ENCODE measurements at places on chromosomes 4 and X. TPM values are rescaled to one million over a fixed set of nuclear protein-coding genes. Genes with fewer than 3 reads are reported as not detected.
A peak's percentile ranks its signal among the peaks of the same experiment; 100 is the strongest.

USP46 gene
- 16.3 TPM for total RNA-seq

DNA sequence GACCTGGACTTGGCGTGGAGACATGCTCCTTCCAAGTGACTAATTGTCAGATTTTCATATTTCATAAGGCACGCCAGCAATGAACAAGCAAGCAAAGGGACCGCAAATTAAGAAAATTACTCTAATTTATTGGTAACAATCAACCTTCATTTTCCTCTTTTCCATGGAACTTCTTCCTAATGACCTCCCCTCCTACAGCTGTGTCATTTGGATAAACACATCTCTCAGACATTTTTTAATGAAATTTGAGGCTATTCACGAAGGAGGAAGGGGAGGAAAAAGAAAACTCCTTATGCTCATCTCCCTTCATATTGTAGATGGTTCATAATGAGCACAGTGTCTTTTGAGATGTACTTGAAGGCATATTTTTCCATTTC lies 38.6 kb upstream of the TLR3 start:
- no peak for DNase-seq

DNA sequence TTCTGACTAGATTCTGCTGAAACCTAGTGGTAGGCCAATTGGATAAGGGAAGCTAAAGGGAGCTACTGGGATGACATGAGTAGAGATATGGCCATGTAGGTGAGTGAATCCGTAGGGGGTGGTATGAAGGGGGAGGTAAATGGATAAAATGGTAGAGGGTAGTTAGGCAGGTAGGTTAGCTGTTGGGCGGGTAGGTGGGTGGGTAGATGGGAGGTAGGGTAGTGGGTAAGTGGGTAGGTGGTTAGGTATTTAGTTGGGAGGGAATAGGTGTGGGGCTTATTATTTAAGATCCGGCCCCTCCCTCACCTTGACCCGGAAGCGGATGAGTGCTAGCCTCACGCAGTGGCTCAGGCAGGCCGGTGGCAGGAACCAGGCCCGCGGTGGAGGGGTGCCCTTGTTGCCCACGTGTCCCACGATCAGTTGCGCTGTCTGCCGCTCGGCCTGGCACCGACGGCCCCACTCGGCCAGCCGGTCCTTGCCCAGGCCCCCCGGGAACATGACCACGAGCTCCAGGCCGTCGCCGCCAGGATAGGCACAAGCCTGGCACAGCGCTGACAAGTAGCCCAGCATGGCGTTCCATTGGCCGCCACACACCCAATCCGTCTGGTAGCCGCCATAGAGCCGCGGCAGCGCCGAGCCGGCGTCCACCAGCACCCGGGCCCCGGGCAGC lies 725 bp downstream of the FAM120C start:
- peak; percentile 22 for DNase-seq

FGFR3 gene
- total RNA-seq, result 0.91 TPM

DNA sequence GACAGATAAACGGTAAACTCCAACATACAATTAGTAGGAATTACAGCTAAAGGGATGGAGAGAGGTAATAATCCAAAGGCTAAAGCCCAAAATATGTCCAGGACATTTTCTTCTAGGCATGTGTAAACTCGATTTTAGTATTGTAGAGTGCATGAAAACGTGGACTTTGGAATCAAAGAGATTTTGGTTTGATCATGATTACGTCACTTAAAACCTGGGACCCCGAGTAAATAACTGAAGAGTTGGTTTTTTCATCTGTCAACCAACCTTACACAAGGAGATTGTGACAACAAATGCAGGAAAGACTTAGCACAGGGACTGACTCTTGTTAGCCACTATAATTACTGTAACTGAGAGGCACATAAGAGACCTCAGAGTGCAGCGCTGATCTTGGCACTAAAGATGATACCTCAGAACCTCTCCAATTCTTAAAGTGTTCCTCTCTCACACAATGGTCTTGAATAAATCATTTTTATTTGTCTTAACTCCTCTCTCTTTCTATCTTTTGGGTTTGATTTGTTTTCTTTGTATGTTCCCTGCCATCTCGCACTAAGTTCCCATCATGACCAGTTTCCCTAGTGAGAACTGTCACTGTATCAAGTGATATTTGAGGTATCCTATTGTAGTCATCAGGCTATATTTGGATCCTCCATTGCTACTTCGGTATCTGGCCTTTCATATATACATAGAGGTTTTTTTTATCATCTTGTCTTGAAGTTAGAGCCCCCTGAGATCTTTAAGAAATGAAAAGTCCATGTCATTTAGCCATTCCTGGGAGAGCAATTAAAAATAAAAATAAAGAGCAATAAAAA lies 32.2 kb upstream of the MSL3 start:
- no peak for DNase-seq

HOPX gene
- total RNA-seq, result 6.3 TPM

DNA sequence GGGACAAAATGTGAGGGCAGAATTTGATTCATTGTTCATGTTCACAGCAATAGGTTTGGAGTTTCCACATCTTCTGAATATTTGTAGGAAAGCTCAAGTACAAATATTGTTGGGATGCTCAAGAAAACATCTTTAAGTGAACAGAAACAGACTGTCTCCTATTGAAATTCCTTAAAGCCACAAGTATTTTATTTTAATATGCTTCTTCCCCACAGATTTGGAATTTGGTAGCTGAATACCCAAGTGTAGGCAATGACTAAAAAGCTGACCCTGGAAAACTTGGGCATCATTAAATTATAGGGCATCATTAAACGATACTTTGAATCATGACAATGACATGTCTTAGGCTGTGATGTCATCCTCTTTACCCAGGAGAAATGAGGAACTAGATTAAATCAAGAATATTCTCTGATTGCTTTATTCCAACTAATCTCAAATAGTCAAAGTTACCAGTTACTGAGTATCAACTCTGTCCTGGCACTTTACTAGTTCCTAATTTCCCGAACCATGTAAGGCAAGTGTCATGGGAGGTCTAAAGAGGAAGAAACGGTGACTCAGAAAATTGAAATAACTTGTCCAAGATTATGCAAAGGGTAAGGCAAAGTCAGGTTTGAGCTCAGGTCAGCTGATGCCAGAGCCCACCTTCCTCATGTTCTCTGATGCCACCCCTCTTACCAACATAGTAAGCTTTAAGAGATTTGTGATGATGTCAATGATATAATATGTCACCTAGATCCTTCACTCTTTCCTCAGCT lies 223.1 kb upstream of the LEF1 start:
- DNase-seq, result no peak

TCEAL1 gene
- 9.7 TPM for total RNA-seq

- no peak for DNase-seq
These were observed 596.5 kb downstream of the NLGN4X start for GRCh38 chrX:5632061-5632614.

DNA sequence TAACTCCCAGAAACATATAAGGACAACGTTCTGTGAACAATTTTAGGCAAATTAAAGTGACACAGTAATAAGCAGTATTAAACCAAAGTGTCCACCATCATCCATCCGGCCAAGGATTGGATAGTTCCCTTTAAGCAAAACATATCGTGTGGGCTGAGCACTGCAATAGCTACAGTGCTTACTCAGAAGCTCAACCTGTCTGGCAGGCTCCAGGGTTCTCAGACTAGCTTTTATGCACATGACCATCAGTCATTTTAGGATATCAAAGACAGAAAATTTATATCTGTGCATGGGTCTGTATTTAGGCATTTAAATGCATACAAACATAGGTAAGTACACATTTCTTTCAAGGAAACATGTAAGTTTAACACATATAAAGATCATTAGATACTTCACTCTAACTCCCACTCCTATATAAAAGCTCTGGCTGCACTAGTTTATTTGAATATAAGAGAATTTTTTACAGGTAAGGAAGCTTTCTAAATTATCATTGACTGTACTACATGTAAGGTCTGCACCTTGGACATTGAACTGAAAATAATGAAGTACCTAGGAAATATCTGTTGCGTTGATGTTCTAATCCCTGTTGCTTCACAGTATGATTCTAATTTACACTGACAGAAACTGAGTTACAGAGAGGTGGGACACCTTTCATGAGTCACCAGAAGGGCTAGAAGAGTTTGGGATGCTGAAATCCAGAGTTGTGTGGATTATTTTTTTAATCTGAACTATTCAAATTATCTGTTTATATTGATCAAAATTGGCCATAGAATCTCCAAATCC lies 67.6 kb downstream of the ELOVL6 start:
- DNase-seq, result no peak

USP26 gene
- not detected for total RNA-seq

GRCh38 chr4:1850276-1850675 lies 5.7 kb downstream of the LETM1 start:
- no peak for DNase-seq

NUDT9 gene
- 13.9 TPM for total RNA-seq

DNA sequence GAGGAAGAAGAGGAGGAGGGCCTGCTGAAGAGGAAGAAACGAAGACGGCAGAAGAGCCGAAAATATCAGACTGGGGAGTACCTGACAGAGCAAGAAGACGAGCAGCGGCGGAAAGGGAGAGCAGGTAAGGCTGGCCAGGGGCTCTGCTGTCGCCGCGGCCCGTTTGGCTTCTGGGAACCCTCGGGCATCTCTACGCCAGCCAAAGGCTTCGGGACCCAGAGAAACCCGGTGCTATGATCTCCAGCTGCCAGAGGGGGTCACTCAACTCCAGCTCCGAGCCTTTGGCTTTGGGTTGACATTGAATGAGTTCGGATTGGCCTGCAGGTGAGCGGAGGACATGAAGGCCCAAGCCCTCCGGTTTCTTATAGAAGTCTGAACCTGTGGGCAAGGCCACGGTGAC lies 42.8 kb downstream of the BCORL1 start:
- no peak for DNase-seq

DNA sequence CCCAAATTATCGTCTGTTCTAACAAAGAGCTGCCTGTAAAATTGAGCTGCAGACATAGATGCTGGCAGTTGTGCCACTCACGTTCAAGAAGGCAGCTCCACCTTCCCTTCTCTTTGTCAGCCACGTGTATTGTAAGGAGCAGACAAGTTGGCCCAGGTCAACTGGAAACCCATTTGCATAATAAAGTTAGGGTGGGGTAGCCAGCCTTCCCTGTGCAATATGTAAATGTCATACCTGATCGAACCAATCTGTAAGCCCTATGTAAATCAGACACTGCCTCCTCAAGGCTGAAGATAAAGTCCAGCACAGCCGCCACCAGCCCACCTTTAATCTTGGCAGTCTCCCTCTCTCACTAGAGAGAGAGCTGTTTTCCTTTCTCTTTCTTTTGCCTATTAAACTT lies 117.2 kb downstream of the TMEM144 start:
- no peak for DNase-seq

DNA sequence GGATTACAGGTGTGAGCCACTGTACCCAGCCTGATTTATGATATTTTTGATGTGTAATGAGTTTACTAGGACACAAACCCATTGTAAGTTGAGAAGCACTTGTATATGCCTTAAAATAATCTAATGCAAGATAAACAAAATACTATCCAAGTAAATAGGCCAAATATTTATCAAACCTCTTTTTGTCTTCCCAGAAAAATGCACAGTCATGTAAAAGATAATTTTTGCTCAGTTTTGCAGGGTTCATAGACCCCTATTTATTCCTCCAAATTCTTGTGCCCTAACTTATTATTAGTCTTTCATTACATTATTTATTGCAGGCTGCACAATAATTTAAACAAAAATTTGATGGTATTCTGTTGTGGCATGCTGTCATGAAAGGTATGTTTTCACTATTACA lies 1290.7 kb downstream of the STIM2 start:
- DNase-seq, result no peak

GRCh38 chrX:112812741-112813140 lies 27.9 kb downstream of the AMOT start:
- no peak for DNase-seq

GRCh38 chr4:177285953-177286352 lies 23.7 kb upstream of the NEIL3 start:
- no peak for DNase-seq

BTC gene
- total RNA-seq, result not detected

DNA sequence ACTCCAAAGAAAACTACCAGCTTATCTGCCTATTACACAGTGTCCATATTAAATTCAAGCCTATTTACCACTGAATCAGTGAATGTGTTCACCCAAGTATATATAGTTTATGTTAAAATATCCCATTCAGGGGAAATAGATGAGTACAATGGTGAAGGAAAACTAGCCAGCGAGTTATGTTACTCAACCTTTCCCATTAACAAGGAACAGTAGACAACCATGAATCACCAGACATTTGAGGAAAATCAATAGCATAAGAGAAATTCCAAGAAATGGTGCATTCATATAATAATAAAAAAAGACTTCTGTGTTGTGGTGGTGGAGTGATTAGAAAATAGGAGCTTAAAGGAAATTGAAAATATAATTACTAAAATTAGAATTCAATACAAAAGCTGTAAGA lies 21.3 kb downstream of the IQCM start:
- DNase-seq, result no peak

P2RY8 gene
- total RNA-seq, result 185 TPM

SPANXN3 gene
- total RNA-seq, result not detected

DNA sequence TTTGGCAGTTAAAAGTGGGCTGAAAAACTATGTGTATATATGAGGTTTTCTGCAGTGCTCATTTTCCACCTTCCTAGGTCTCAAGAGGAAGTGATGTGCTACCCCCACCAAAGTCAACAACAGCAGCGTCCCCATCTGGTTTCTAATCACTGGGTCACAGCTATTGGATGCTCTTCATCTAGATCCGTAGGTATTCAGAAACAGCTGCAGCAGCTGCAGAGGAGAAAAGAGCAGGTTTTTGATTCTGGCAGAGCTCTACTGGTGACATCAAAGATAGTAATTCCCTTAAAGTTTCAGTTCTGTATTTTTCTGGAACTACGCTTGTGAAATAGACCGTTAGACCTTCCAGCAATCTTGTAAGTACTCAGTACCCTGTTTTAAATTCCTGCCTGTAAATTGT lies 5.8 kb upstream of the GUCY2F start:
- DNase-seq, result no peak

DNA sequence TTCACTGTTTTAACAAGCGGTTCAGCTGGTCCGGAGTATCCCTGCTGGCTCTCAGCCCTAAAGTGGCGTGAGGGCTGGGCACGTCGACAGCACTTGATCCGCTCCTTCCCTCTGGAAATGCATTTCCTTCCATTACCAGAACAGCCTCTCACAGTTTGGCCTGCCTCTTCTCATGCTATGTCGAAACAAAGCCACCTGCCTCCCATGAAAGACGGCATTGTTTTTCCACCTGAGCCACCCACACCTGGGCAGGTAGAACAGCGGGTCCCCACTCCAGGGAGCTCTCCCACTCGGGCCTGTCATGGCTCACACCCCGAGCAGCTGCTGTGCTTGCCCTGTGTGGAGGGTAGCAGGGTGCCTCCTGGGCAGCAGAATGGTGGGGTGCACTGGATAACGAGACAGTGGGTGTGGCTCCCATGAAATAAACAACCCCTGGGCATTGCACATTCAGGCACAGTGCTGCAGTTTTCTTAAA lies 86.2 kb downstream of the FHDC1 start:
- no peak for DNase-seq

DNA sequence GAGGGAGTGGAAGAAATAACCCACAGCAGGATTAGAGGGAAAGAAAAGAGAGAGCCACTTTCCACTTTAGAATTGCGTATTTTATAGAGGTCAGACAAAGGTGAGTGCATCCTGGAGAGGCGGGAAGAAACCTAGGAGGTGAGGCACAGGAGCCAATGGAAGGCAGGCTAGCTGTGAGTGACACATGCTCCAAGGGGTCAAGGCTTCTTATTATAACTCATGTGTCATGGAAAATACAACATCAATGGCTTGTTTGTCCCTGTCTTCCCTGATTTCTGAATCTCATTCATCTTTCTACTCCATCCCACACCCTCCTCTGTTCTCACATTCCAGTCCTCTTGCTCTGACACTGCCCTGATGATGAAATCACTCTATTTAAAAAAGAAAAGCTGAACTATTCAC lies 14.4 kb downstream of the ANXA3 start:
- DNase-seq, result no peak
